Effector memory CD8-positive, alpha-beta T cell (primary cell): ENCODE measurements at places on chromosomes 6 and 20.
A peak's percentile ranks its signal among the peaks of the same experiment; 100 is the strongest.

DNA sequence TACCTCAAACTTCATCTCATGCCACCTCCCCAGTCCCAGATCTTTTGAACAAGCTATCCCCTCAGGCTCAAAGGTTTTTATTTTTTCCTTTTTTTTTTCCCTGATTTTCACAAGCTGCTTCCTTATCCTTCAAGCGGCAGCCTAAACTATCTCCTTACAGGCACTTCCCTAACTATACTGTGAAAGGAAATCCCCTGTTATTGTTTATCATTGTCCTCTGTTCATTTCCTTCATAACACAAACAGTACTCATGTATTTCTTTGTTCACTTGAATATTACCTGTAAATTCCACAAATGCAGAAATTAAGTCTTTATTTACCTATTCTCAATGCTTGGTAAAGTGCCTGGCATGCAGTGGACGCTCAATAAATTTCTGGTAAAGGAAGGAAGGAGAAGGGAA lies 48.9 kb downstream of the ME1 start:
- H3K27ac ChIP-seq: no peak overlapping the region
- H3K36me3 ChIP-seq: no peaks in the 10 kb centered on the region
- DNase-seq: no peak
- peaks cover 6% of the 10 kb centered on the region for H3K4me1 ChIP-seq

GRCh38 chr6:157758516-157759023 lies 64.5 kb upstream of the SNX9 start:
- H3K4me1 ChIP-seq: peaks cover 31% of the 10 kb centered on the region
- no peak for DNase-seq
- peaks cover 7% of the 10 kb centered on the region for H3K36me3 ChIP-seq
- H3K27ac ChIP-seq: peak overlapping the region; percentile 46
- H3K27me3 ChIP-seq: peaks cover 30% of the 10 kb centered on the region

DNA sequence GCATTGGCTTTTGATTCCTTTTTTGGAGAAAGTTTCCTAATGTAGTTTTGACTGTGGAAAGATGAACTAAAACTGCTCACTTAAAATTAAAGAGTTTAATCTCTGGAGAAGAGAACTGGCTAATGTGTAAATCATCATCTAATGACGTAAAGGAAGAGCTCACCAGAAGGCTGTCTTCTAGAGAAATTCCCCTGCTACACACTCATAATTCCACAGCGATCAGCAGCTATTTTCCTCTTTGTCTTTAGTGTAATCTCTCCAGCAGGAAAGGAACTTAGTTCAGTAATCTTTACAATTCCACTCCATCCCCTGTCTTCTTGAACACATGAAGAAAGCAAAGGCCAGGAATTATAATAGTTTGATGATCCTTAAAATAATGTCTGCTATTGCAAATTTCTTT lies 15.8 kb downstream of the SPTLC3 start:
- H3K27ac ChIP-seq: no peak overlapping the region
- no peaks in the 10 kb centered on the region for H3K27me3 ChIP-seq
- H3K4me1 ChIP-seq: no peaks in the 10 kb centered on the region
- no peaks in the 10 kb centered on the region for H3K36me3 ChIP-seq

DNA sequence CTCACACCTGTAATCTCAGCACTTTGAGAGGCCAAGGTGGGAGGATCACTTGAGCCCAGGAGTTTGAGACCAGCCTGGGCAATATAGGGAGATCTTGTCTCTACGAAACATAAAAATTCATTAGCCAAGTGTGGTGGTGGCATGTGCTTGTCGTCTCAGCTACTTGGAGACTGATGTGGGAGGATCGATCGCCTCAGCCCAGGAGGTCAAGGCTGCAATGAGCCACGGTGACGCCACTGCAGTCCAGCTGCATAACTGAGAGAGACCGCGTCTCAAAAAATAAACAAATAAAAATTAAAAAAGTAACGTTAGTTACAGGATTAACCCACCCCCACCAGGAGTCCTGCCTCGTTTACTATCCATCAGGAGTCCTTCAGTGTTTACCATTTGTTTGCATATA lies 345.1 kb downstream of the BTBD3 start:
- DNase-seq: no peak
- H3K27me3 ChIP-seq: no peaks in the 10 kb centered on the region
- H3K27ac ChIP-seq: no peak overlapping the region
- no peaks in the 10 kb centered on the region for H3K4me1 ChIP-seq

DNA sequence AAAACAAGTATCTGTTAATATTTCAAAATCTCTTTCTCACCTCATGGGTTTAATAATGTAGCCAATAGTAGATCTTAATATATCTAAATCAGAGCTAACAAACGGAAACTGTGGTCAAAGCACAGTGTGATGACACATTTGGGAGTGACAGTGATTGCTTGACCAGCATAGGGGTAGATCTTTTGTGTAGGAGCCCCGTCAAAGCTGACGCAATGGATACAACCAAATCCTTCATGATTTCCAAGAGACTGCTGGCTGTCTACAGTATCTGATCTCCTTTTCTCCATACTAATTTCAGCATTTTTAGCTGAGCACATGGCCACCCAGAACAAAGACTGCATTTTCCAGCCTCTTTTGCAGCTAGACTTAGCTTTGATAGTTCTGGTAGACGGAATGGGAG lies 299.3 kb upstream of the ECI2 start:
- no peaks in the 10 kb centered on the region for H3K4me1 ChIP-seq
- H3K36me3 ChIP-seq: no peaks in the 10 kb centered on the region
- H3K4me3 ChIP-seq: no peak overlapping the region
- no peak overlapping the region for H3K27ac ChIP-seq
- no peak for DNase-seq
- H3K27me3 ChIP-seq: no peaks in the 10 kb centered on the region

DNA sequence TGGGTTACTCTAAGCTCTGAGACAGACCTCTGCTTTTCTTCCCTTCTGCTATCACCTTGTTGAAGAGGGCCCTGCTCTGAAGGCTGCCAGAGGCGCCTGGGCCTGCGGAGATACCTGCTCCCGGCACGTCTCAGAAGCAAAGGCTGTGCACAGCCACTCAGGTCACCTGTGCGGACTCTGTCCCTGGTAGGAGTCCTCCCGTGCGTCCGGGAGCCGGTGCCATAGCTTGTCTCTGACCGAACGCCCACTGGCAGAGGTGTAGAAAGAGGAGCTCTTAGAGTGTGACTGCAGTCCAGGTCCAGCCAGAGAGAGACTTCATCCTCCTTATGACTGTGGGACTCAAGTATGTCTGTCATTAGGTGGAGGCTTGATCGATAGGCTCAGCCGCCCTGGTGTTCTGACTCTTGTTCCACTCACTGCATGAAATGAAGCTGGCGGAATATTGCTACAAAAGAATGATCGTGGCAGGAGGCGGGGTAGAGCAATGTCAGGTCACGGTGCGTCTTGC lies 51.0 kb upstream of the UNC93A start:
- DNase-seq: no peak
- no peaks in the 10 kb centered on the region for H3K4me1 ChIP-seq
- peaks cover 64% of the 10 kb centered on the region for H3K27me3 ChIP-seq
- no peak overlapping the region for H3K4me3 ChIP-seq

DNA sequence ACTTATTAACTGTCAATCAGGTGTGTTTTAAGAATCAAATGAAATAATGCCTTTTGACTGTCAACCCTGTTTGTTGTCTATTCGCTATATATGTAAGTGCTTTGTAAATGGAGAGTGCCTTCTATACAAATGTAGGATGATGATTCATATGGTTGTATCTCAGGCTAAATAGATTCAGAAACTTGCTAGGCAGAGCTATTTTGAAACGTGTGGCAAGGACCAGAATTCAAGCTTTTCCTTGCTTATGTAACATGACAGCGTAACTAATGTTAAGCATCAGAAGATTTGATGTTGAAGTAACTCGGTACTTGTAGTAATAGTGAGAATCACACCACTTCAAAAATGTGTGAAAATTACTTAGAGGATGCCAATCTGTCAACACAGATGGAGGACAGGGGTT lies 3.4 kb downstream of the OGFRL1 start:
- no peak overlapping the region for H3K27ac ChIP-seq
- H3K4me1 ChIP-seq: peaks cover 50% of the 10 kb centered on the region
- H3K27me3 ChIP-seq: no peaks in the 10 kb centered on the region
- peaks cover 17% of the 10 kb centered on the region for H3K36me3 ChIP-seq
- peak overlapping the region; percentile 19 for H3K4me3 ChIP-seq

DNA sequence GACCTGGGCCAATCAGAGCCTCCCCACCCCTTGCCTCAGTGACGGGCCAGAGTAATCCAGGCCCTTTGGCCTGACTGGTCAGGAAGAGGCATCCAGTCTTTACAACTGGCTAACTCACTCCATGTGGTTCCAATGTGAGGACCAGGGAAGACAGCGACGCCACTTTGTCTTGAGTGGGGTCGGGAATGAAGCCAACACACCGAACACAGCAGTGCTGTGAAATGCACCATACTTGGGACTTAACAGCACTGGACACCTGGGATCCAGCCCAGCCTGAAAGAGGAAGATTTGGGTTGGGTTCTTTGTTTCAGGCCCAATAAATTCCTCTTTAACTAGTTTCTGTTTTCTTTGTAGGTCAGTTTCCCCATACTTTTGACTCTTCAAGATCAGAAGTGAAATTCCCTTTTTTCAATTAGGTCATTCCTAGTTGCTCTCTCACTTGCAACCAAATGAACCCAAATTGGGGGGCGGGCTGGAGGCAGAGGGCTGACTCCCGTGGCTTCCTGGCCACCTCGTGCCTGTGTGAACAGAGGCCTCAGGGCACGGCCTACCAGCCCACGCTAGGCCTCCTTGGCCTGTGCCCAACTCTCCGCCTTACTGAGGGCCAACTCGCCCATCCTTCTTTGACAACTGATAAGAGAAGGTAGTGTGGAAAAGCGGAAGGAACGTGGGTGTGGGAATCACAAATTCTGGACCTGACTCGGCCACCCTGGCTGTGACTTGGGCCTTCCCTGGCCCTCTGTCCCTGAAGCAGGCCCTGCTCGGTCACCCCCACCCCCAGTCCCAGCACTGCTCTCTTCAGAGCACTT lies 17.1 kb downstream of the SULF2 start:
- no peak overlapping the region for H3K27ac ChIP-seq
- peaks cover 43% of the 10 kb centered on the region for H3K27me3 ChIP-seq
- no peak overlapping the region for H3K4me3 ChIP-seq
- no peak for DNase-seq

DNA sequence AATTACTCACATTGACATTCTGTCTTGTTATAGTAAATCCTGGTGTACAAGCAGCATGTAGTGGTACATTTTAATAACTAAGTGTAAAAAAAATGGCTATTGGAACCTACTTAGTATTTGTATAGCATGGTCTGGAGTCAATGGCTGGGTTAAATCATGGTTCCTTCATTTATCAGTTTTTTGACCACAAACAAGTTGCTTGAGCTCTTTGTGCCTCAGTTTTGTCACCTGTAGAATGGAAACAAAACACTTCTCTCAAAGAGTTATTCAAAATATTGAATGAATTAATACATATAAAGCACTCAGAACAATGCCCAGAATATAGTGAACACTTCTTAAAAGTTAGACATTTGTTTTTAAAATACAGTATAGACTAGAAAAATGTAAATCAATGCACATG lies 93.2 kb upstream of the HS3ST5 start:
- no peak for DNase-seq
- no peaks in the 10 kb centered on the region for H3K36me3 ChIP-seq
- no peak overlapping the region for H3K27ac ChIP-seq

DNA sequence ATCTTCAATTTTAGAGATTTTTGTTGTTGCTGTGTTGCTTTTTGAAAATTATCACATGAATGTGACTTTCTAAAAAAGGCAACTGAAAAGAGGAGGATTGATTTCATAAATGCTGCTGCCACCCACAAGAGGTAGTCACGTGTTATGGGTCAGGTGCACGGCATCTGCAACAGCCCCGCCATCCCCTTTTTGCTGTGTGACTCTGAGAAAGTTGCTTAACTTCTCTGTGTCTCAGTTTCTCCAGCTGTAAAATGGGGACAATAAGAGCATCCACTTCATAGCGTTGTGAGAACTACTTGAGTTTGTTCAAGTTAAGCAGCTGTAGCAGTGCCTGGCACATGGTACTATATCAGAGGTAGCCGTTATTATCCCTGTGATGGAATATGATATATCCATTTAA lies 10.7 kb downstream of the CCN5 start:
- no peak for DNase-seq
- no peaks in the 10 kb centered on the region for H3K4me1 ChIP-seq
- no peak overlapping the region for H3K27ac ChIP-seq
- H3K4me3 ChIP-seq: no peak overlapping the region
